ENCODE measurements at places on chromosomes 2 and 18.

- no peak for DNase-seq
These were observed 171.4 kb downstream of the SETBP1 start for GRCh38 chr18:44851856-44852621.

DNA sequence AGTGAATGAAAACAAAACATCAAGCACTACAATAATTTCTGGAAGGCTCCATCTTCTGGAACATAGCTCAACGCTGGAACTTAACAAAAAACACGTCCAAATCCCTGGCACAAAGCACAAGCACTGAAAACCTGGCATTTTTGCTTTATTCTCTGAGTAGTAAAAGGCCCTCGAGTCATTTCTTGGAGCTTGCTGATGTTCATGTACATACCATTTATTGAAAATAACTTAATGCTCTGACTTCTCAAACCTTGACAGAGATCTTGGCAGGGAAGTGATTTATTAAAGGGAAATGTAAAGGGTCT is 76.5 kb upstream of the STK17B start:
- DNase-seq, result no peak

DNA sequence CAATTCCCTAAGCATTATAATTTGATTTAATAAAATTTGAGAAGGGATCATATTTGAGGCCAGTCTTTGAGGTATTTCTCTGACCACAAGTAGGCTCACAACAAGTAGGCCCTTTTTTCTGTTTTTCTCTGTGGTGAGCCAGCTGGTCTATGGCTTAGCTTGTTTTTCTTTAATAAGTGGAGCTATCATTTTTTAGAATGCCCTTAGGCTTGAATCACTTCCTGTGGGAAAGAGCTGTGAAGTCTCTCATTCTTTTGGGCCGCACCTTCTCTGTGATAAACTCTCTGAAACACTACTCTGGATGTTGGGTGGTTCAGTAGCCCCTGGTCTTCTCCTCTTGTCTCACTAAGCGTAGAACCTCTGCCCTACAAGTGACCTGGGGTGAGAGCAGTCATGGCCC is 235.9 kb downstream of the SUCLG1 start:
- DNase-seq, result no peak

DNA sequence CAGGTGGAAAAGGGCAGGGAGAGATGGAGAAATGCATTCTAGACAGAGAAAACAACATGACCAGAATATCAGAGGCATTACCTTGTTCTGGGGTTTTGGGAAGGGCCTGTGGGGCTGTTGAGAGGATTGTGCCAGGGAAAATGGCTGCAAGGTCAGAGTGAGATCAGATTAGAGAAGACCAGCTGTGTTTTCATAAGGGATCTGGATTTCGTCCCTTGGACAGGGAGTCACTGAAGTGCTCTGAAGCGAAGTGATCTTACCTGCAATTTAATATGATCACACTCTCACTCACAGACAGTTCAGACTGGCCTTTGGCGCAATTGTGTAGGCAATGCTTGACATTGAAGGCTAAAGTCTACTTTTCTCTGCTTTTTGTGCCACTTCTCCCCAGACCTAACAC is 20.3 kb upstream of the REG3G start:
- DNase-seq, result no peak

DNA sequence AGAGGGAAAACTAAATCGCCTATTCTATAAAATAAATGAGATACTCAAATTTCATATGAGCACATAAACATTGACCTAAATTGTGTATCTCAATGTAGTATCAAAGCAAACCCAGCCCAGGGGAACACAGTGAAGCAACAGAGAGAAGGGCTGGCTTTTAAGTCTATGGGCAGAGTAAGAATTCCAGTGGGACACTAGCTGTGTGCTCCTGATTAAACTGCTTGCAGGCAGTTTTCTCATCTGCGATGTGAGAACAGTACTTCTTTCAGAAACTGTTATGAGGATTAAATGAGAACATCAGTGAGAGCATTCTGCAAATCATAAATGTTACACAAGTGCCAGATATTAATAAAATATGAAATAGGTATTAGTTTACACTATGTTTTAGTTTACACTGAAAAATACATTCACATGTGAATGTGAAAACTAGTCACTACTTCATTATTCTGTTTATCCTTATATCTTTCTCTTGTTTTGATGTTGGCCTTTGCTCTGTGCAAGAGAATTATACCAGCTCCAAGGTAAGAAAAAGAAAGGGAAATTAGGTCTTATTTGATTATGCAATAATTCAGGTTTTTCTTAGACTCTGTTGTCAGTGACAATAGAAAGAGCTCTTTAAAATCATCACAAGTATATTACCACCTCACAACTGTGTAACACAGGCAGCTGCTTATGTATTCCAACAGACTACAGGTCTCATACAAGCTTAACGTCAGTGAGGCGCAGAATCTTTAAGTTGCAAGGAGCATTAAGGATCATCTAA is 47.5 kb downstream of the GAREM1 start:
- no peak for DNase-seq

DNA sequence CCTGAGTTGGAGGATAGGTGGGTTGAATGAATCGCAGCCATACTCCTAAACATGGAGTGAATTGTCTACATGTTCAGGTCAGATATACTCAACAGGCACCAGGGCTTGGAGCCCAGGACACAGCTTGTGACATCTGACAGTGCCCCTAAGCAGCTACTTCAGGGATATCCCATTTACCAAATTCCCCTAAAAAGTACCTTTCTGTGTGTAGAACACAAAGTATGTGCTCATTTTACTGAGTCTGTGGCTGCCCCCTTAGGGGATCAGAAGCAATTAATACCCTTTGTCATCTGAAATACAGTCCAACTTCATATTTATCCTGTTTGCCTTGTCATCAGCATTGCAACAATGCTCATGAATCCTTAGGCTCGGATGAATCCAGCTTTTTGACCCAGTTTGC is 20.8 kb downstream of the TNFRSF11A start:
- DNase-seq, result no peak

DNA sequence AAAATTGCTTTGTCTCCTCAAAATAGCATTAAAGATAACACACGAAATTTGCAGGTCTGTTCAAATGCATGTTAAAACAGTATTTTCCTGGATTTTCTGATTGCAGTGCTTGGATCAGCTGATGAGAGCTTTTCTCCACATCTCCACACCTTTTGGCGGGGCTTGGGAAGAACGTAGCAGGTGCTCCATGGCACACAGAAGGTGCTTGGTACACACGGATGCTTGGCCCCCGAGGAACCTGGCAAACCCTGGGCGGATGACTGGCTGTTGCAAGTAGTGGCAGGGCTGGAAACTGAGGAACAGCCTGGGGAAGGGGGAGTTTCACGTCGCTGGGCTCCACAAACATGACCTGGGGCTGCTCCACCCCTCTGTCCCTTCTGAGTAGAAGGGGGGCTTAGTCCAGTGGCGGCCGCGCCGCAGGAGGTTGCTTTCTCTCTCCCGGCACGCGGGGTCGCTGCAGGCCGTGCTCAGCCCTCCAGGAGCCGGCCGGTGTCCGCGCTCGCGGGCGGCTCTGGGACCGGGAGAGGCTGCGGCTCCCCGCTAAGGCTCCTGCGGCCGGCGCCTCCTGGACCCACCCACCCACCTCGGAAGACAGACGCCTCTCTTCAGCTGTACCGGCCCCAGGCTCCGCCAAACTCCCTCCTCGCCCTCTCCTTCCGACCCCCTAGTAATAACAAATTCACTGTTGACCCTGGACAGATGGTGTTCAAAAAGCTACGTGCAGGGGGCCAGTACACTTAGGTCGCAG is 69.3 kb downstream of the MARCO start:
- DNase-seq, result no peak

GRCh38 chr18:48319801-48320638 is 89.2 kb downstream of the ZBTB7C start:
- DNase-seq, result no peak

GRCh38 chr18:11864471-11864870 is 13.3 kb downstream of the CHMP1B start:
- DNase-seq, result no peak

- peak; percentile 30 for DNase-seq
These were observed 72.5 kb downstream of the RBM43 start for GRCh38 chr2:151189125-151189524.

- no peak for DNase-seq
These were observed 149.8 kb downstream of the TSN start for GRCh38 chr2:121905201-121905600.

DNA sequence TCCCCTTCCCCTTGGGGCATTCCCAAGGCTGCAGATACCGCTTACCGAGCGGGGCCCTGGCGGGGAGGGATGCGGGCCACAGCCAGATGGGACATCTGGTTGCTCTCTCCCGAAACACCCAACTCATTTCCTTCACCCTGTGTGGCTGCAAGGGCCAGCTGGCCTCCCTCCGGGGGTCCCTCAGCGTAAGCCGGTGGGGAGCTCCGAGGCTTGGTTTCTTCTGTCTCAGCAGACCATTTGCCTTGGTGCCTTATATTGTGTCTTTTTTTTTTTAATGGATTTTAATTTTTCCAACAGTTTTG is 107.6 kb upstream of the ODC1 start:
- no peak for DNase-seq

DNA sequence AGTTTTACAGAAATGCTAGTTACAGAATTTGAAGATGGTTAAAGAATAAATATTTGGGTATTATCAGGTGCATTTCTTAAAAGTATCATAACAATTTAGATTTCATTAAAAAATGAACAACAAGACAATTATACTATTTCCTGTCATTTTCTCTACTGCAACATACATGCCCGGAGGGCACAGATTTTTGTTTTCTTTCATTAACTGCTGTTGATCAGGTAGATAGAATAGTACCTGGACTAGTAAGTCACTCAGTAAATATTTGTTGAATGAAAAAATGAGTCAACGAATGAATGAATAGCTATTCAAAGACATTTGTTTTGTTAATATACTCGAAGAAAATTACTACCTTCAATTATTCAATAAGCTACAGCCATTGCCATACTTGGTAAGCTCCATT is 531.2 kb upstream of the VRK2 start:
- DNase-seq, result no peak

DNA sequence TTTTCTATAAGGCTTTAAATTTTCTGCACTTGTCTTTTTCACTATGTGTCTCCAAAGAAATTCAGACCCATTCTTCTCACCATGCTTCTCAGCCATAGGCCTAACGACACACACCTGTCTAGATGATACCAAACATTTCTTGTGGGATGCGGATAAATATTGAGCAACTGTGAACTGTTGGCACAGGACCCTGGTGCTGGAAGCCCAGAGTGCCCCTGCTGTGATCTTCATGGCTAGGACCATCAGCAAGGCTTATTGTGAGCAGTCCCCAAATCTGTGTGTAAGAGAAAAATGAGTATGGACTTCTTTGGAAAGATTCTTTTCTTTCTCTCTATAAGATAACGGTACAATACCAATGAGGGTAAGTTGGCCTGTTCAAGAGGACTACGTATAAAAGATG is 54.1 kb upstream of the NCK2 start:
- no peak for DNase-seq

DNA sequence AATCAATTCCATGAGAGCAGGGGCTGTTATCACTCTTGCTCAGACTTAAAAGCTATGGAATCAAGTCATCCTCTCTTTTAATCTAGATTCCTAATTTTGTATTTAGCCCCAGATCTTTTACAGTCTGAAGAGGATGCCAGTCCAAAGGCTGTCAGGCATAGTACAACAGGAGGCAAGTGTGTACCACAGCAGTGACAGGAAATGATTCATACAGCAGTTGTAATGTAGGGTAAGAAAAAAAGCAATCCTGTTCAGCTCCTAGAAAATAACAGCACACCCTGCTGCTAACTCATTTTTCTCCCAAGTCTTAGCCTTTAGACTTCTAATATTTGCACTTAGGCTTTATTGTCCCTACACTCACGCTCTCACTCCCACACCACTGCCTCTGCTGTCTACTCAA is 127.8 kb upstream of the SYT4 start:
- DNase-seq, result no peak

GRCh38 chr2:104332731-104333130 is 521.2 kb upstream of the POU3F3 start:
- DNase-seq, result no peak

GRCh38 chr2:135791418-135792190 is 45.4 kb downstream of the LCT start:
- no peak for DNase-seq

GRCh38 chr2:121071034-121071504 is 213.9 kb downstream of the TFCP2L1 start:
- no peak for DNase-seq

DNA sequence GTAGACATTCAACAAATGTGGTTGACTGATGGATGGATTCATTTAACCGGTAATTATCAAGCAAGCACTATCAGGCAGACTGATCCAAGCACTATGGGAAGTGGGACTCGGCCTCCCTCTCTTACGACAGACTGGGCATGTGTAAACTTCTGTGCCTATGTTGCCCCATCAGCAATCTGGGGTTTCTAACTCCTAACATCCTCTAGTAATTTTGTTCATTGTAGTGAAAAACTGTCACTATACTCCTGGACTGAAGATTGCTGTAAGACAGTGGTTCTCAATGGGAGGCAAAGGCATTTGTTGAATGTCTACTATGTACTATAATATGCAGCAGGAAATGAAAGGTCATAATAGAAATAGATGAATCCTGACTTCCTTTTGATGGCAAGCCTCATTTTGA is 51.2 kb upstream of the CREB1 start:
- DNase-seq, result no peak

- DNase-seq, result no peak
These were observed 116.7 kb upstream of the COPS8 start for GRCh38 chr2:236968880-236969534.

DNA sequence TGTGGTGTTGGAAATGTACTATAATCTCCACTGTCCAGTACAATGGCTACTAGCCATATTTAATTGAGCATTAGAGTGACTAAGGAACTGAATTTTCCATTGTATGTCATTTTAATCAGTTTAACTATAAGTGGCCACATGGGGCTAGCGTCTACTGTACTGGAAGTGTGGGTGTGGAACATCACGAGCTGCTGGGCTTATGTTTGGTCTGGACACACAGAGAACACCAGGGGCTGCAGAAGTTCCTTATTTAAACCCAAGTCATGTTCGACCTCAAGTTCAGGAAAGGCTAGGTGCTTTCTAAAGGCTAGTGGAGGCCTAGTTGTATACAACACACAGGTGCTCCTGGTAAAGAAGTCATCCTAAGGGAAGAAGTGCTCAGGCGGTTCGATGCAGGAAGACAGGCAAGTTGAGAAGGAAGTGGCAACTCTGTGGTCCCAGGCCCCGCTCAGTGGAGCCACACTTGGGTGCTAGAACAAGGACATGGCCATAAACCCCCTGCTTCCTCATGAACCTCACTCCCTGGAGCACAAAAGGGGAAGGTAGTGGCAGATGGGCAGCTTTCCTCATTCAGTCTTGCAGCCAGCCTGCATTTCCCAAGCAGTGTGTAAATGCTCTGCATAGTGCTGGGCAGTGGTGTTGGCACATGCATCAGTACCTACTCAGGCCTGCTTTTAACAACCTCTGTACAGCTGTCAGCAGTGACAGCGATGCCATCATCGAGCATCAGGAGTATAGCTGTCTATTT is 13.3 kb downstream of the LGALSL start:
- no peak for DNase-seq

- DNase-seq, result no peak
These were observed 60.1 kb upstream of the ARL4C start for GRCh38 chr2:234556848-234557573.
